ENCODE measurements at places on chromosomes 7 and 10.

GRCh38 chr10:52198540-52198939, 115.5 kb upstream of the DKK1 start:
- DNase-seq: no peak

DNA sequence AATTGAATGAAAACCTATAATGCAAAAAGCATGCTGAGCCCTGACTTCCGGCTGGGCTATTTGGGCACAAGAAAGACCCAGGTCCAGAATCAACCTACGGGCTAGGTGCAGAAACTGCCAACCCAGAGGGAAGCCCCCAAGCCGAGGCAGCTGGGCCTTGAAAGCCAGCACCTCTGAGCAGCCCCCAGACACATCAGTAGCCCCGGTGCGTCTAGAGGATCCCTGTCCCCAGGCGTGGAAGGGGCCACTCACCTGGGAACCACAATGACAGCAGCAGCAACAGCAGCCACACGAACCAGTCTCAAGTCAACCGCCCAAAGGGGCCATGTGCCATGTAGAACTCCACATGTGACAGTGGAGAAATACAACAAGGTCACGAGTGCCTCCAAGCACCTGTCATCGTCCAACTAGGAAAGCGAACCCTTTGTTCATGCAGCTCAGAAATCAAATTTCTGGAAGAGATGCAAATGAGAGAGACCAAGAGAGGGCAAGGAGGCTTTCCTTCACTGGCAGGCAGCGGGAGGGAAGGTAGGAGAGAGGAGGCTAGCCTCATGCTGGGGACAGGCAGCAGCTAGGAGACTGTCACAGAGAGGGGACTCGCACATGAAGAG, 57.5 kb upstream of the CHST15 start:
- DNase-seq: no peak

- DNase-seq: peak; percentile 31
Observed at GRCh38 chr7:35036361-35037171, 719 bp downstream of the DPY19L1 start.

DNA sequence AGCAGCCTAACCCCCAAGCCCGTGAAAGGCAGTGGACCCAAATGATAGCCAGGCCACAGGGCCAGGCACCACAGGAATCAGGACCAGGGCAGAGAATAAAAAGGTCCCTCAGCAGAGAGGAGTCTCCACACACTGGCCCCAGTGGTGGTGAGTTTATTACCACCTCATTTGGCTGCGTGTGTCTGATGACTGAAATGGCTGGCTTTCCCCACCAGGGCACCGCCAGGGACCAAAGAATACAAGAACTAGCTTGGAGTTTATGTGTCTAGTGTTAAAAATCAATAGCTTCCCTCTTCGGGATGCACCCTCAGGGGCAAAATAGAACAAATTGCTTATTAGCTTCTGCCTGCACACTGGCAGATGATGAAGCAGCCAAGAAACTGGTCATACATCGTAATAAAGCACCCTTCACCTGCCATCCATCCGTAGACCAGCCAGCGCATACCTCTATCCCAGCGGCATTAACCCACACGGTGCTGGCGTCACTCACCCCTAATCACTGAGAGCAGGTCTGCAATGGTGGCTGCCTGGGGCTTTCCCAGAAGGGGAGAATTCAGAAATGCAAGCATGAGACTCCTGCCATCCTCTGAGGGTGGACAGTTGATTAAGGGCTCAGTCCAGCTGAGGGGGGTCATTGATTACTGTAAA, 223.7 kb upstream of the ZMIZ1 start:
- DNase-seq: no peak

- no peak for DNase-seq
Observed at GRCh38 chr10:3398825-3399646, 226.5 kb upstream of the PITRM1 start.

GRCh38 chr7:8103282-8103681, 134.7 kb downstream of the GLCCI1 start:
- no peak for DNase-seq

- peak; percentile 73 for DNase-seq
Observed at GRCh38 chr7:152464312-152465118, 28.7 kb upstream of the KMT2C start.

- DNase-seq: no peak
Observed at GRCh38 chr7:142385491-142386340, 127.9 kb upstream of the PRSS58 start.

GRCh38 chr7:75039166-75039565, 34.4 kb downstream of the RCC1L start:
- DNase-seq: no peak

- DNase-seq: no peak
Observed at GRCh38 chr7:91041141-91041540, 223.1 kb upstream of the FZD1 start.

DNA sequence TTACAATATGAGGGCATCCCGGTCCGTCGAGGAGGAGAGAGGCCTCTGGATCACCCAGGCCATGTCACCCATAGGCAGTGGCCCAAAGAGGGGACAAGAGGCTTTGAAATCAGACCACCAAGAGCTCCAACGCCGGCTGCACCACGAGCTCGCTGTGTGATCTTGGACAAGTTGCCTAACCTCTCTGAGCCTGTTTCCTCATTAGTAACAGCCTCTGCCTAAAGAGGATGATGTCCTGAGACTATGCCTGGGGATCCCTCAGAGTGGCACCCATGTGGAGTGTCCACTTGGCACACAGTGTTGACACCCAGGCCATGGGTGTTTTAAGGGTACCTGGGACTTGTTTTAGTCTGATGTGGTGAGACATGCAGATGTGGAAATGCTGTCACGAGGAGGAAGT, 50.8 kb downstream of the MICALL2 start:
- no peak for DNase-seq

- no peak for DNase-seq
Observed at GRCh38 chr7:147569116-147569913, 1021.3 kb upstream of the C7orf33 start.

DNA sequence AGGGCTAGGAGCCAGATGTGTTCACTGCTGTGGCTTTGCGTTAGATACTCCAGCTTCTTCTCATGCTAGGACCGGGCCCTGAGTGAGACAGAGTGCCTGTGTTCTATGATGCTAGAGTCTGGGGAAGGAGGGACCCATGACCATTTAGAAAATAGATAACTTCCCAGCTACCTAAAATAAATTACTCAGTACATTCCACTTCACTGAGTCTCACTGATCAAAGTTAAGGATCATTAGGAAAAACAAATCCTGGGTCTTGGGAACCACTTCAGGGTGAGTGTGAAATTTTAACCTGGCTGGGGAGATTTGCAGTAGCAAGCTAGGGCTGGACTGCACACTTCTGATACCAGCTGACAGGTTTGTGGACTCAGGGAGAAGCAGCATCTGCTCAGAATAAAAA, 138.1 kb downstream of the EMX2 start:
- no peak for DNase-seq

GRCh38 chr7:71595176-71595575, 463.2 kb downstream of the GALNT17 start:
- DNase-seq: no peak

Measured in stimulated activated naive CD4-positive, alpha-beta T cell treated with Interleukin-2 at 50 U/mL for 16 hours (primary cell).